Motor neuron (in vitro differentiated cells): ENCODE measurements at places on chromosomes 7 and 10. TPM values are rescaled to one million over a fixed set of nuclear protein-coding genes. Genes with fewer than 3 reads are reported as not detected.

Gene UCN3
- total RNA-seq, result not detected in 2 replicates

- no peak for ATAC-seq
These were observed 69.8 kb downstream of the C10orf143 start for GRCh38 chr10:130040817-130041330.

Gene DGKB
- 0.28 and 0.34 TPM in 2 replicates for total RNA-seq

- ATAC-seq, result no peak
These were observed 9.6 kb upstream of the CFAP70 start for GRCh38 chr10:73368238-73368637.

DNA sequence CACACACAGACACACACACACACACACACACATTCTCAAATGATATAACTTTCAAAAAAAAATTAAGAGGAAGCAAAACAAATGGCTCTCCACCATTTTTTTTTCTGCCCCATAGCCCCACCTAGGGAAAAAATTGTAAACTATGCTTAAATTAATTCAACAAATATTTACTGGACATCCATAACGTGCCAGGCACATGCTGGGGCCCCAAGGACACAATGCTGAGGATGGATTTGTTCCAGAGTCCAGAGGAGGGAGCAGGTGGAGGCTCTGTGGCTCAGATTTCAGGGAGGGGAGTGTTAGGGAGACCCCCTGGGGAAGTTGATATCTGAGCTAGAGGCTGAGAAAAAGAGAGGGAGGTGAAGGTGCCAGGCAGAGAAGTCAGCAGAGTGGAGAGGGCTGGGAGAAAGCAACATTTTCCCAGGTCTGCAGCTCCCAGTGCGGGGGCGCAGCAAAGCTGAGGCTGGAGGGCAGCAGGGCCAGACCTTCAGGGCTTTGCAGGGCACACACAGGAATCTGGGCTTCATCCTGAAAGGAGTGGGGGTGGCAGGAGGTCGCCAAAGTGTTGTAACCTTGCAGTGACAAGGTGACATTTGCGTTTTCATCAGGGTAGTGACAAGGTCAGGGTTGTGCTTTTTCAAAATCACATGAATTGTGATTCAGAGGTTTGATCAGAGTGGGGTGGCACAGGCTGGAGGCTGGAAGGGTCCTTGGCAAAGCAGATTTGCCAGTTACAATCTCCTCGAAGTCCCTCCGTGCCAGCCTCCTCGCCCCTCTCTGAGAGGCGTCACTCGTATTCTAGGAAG lies 261.6 kb downstream of the WDR11 start:
- ATAC-seq, result no peak

- no peak for ATAC-seq
These were observed 65.3 kb upstream of the NPTX2 start for GRCh38 chr7:98551611-98552273.
